ENCODE measurements at places on chromosomes 3 and 15. TPM values are rescaled to one million over a fixed set of nuclear protein-coding genes. Genes with fewer than 3 reads are reported as not detected.

CLDN1 gene
- 3.0 TPM for total RNA-seq

REC114 gene
- not detected for total RNA-seq

HTR3E gene
- total RNA-seq = not detected

CNTN3 gene
- 22.4 TPM for total RNA-seq

CCDC39 gene
- 3.9 TPM for total RNA-seq

TMC3 gene
- total RNA-seq = 0.23 TPM

CSTA gene
- total RNA-seq = 1.4 TPM

KPNA1 gene
- total RNA-seq = 56.1 TPM

GOLGA6D gene
- total RNA-seq = not detected

ZNF660 gene
- 11.5 TPM for total RNA-seq

MON1A gene
- 14.3 TPM for total RNA-seq

DNAH1 gene
- 2.5 TPM for total RNA-seq

CLDN11 gene
- 18.2 TPM for total RNA-seq

LMAN1L gene
- total RNA-seq = not detected

ACTRT3 gene
- total RNA-seq = 9.2 TPM

PRR20G gene
- total RNA-seq = not detected

XRN1 gene
- 61.6 TPM for total RNA-seq

EFCAB12 gene
- 0.92 TPM for total RNA-seq

MST1R gene
- total RNA-seq = 0.92 TPM

KBTBD12 gene
- total RNA-seq = 1.8 TPM

TRIM42 gene
- not detected for total RNA-seq

FSD2 gene
- not detected for total RNA-seq

TRIM69 gene
- total RNA-seq = 51.9 TPM

C3orf85 gene
- not detected for total RNA-seq

ARRDC4 gene
- 34.4 TPM for total RNA-seq

CLSTN2 gene
- total RNA-seq = 36.7 TPM

APOD gene
- 10.6 TPM for total RNA-seq

GLDN gene
- 5.3 TPM for total RNA-seq

GOLGA8S gene
- 0.23 TPM for total RNA-seq

ZNF385D gene
- total RNA-seq = 36.7 TPM

LIPH gene
- total RNA-seq = 0.46 TPM

TAGLN3 gene
- 103 TPM for total RNA-seq

RBM6 gene
- 93.7 TPM for total RNA-seq

SLCO2A1 gene
- 0.69 TPM for total RNA-seq

SIDT1 gene
- 19.6 TPM for total RNA-seq

SAMMSON gene
- total RNA-seq = 0.23 TPM

TIMP4 gene
- total RNA-seq = 11.1 TPM

GOLGA6B gene
- total RNA-seq = not detected

AMIGO3 gene
- total RNA-seq = 0.92 TPM

CD96 gene
- not detected for total RNA-seq

HACD3 gene
- total RNA-seq = 207 TPM

COL8A1 gene
- total RNA-seq = 1.8 TPM

CAV3 gene
- not detected for total RNA-seq

CCR9 gene
- total RNA-seq = not detected

THRB gene
- 11.1 TPM for total RNA-seq

HACL1 gene
- 31.1 TPM for total RNA-seq

SPINK8 gene
- not detected for total RNA-seq

HRG gene
- total RNA-seq = not detected

ATP13A3 gene
- total RNA-seq = 120 TPM

RLBP1 gene
- total RNA-seq = 0.69 TPM

MST1 gene
- 7.6 TPM for total RNA-seq

PAQR9 gene
- total RNA-seq = 5.3 TPM

ZCWPW2 gene
- 2.8 TPM for total RNA-seq
